ENCODE measurements at places on chromosomes 5 and 9.

DNA sequence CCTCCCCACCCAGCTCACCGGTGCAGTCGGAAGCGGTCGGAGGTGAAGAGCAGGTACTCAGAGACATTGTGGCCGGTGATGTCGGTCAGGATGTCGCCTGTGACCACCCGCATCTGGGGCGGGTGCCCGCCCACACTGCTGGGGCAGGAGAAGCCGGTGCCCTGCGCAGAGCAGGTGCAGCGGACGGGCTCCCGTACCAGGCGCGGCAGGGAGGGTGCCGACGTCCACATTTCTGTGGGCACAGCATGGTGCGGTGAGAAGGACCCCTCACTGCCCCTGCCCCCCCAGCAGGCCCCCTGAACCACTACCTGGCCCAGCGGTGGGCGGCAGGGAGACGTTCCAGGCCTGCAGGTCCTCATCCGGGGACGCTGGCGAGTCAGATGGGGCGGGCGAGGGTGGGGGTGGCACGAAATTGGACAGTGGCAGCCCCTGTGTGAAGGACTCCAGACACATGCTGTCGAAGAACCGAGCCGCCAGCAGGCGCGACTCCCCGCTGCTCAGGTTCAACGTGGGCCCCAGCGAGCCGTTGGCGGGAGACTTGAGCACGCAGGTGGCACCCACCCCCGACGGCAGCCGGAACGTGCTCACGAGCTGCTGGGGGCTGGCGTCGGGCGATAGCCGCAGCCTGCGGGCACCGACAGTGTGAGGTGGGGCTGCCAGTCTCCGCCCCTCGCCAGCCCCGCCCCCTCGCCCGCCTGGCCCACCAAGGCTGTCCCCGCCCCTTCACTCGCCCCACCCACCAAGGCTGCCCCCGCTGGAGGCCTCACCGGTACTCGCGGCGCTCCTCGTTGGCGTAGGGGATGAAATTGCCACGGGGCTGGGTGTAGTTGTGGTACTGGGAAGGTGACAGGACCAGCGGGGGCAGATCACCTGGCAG lies 15.1 kb downstream of the ABCA2 start:
- no peak for DNase-seq

DNA sequence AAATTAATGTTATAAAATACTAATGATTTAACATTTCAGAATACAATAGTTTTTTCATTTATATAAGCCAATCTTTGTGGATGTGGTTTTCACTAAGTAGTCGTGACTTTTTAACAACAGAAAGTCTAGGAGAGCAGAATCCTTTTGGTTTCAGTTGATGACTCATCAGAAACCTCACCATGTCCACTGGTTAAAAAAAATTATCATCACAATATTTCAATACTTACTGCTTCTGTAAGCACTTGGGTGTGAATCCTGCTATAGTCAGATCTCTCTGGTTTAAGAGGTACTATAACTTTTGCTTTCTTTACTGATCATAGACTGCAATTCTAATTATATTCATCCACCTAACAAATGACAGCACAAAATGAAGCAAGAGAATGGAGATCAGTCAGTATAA lies 77.2 kb downstream of the MRPS30 start:
- DNase-seq = no peak

DNA sequence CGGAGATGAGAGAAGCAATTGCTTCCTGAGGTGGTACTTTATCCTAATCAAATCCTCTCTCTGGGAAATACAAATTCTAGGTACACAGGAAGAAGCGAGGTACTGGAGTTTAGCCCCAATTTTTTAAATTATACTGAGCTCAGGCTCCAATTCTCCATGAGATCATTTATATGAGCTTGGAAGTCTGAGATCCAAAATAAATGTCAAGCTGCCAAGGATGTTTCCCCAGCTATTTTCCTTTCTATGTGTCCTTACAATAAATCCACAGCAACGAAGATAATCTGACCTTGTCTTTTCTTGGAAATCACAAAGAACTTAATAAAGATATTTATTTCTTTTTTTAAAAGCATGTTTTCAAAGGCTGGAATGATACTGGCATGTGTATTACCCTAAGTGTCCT lies 597.3 kb downstream of the GABRG2 start:
- no peak for DNase-seq

DNA sequence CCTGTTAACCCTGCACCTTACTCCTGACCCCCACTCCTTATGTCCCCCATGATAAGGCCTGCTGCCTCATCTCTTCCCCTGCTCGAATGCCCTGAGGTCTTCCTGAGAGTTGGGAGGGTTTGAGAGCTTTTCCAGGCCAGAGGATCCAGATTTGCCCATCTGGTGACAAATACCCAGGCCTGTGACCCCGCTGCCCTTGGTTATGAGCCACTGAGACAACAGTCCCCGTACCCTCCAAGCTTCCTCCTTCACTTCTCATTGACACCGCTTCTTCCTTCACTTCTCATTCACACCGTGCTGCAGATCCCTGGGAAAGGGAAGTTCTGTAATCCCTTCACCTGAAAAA lies 593 bp downstream of the GM2A start:
- DNase-seq = no peak

DNA sequence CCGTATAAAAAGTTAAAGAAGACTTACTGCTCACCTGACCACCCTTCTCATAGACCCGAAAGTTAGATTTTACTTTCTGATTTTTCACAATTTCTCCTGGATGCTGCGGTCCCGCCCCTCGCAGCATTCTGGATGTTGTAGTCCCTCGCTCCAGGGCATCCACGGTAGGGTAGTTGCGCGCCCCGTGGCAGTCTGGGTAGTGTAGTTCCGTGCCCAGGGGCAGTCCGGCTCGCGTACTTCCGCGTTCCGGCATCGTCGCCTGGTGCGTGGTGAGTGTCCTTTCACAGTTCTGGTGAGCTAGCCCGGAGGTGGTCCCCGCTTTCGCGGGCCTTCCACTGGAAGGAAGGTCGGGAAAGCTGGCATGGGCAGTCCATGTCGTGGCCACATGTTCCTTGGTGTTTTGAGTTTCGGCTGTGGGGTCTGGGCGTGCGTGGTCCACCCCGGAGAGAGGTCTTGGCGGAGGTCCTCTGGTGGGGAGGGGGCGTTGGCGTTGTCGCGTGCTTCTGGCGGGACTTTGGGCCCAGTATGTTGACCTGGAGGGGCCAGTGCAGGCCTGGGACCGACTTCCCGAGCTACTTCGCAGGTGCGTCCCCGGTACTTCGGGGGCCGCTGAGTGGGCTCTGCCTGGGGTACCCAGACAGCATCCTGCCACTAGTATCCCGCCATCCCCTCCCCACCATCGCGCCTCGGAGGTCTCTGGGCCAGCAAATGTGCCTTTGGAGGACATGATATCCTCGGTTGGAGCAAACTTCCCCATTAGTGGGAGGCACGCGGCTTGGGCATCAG lies at the start of gene ZNF169:
ZNF169 (plus strand) TSS at position 222 of the 786 bp plus-strand sequence. CDS start 19,515 bp downstream, outside the sequence.
- DNase-seq = peak; percentile 78

DNA sequence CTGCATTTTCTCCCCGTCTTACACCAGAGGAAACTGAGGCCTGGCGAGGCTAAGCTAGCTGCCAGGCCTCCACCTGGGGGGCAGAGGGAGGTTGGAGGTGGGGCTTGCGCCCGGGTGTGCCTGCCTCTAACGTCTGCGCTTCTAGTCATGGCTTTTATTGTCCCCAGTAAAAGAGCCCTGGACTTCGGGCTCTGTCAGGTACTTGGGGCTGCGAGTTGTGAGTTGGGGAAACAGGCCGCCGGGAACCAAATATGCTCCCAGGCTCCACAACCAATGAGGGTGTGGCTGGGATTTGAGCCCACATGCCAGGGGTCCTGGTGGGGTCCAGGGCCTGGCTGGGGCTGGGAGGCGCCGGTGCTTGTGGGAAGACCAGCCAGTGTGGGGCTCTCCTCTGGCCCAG lies 57.4 kb upstream of the NOTCH1 start:
- no peak for DNase-seq

- DNase-seq = peak; percentile 13
Observed at GRCh38 chr5:43312699-43313034, 545 bp downstream of the HMGCS1 start.

GRCh38 chr9:107905308-107906020 lies 415.9 kb upstream of the KLF4 start:
- no peak for DNase-seq

DNA sequence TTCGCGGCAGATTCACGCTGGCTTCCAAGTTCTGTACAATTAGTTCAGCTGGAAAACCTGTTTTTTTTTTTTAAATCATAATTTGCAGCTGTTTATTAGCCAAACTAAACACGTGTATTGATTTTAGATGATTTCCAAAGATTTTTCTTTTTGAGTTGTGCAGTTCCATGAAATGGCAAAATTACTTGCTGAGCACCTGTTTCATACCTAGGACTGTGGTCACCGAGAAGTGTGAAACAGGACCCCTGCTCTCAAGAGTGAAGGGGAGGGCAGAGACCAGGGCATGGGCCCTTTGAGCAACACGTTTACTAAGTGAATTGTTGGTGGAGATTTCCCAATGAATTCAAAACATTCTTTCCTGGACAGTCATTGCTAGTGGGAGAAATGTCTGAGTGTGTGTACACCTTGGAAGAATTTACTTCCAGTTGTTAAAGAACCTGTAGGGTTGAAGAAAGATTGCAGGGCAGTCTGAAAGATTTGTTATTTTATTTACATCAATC lies 688 bp downstream of the SNX24 start:
- DNase-seq = peak; percentile 44

DNA sequence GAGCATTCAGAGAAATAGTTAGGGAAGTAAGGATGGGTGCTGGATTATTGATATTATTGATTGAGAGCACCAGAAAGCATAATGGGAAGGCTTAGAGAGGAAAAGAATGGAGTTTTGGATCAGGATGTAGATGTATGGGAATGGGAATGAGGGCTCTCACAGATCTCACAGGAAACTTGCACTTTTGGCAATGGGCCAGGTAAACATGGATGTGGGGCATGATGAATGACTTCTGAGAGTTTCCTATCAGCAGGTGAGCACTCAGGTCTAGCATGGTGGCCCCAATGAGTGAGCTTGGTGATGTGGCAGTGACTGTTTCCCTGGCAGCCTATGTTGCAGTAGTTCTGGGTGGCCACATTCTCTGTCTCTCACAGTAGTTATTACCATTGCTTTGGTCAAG lies 283.8 kb downstream of the FBXL7 start:
- no peak for DNase-seq

- DNase-seq = no peak
Observed at GRCh38 chr5:41754857-41755256, 115.4 kb downstream of the OXCT1 start.

- no peak for DNase-seq
Observed at GRCh38 chr9:77647267-77648233, 572 bp downstream of the GNA14 start.

DNA sequence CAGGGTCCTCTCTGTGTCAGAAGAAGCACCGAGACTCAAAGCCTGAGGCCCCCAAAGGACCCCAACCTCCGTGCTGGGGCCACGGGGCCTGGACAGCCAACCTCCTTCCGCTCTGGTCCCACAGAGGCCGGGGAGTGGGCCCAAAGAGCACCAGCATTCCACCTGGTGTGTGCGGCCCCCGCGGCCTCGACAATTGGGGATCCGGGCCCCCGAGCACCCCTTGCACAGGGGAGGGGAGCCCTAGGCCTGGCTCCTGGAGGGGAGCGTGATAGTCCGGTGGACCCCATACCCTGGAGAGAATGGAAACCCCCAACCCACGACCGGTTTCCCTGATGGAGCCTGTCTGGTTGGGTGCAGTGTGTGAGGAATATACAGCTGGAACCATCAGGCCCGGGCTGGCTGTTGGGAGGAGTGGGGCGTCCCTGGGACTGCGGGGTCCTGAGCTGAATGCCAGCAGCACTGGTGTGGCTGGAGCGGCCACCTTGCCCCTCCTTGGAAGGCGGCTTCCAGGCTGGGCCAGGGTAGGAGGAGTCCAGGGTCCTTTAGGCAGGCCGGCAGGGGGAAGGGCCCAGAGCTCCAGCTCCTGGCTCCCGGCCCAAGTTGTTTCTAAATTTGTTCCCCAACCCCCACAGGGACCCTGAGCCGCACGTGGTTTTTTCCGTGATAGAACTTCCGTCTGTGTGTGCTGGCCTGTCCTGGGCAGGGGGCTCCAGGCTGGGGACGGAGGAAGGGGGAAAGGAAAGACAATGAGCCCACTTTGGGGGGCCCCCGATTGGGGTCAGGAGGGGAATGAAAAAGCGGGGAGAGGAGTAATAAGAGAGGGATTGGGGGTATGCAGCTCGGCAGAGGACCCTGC lies 825 bp upstream of the TOR4A start:
- no peak for DNase-seq

GRCh38 chr5:126274076-126274762 lies 149.0 kb upstream of the GRAMD2B start:
- no peak for DNase-seq

GRCh38 chr9:89541798-89542197 lies 43.9 kb upstream of the SEMA4D start:
- DNase-seq = no peak

GRCh38 chr5:134122530-134122929 lies 8.0 kb downstream of the TCF7 start:
- no peak for DNase-seq

DNA sequence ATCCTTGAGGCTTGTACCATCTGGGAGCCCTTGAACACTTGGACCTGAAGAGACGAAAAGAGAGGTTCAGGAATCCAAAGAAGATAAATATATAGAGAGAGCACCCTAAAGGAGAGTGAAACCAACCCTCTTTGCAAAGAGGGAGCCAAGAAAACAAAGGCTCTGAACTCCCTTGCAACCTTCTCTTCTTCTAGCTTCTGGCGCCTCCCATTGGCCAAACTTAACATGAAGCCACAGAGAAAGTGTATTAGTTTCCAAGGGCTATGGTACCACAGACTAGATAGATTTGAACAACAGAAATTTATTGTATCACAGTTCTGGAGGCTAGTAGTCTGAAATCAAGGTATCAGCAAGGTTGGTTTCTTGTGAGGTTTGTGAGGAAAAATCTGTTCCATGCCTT lies 175.1 kb downstream of the HCN1 start:
- DNase-seq = no peak

DNA sequence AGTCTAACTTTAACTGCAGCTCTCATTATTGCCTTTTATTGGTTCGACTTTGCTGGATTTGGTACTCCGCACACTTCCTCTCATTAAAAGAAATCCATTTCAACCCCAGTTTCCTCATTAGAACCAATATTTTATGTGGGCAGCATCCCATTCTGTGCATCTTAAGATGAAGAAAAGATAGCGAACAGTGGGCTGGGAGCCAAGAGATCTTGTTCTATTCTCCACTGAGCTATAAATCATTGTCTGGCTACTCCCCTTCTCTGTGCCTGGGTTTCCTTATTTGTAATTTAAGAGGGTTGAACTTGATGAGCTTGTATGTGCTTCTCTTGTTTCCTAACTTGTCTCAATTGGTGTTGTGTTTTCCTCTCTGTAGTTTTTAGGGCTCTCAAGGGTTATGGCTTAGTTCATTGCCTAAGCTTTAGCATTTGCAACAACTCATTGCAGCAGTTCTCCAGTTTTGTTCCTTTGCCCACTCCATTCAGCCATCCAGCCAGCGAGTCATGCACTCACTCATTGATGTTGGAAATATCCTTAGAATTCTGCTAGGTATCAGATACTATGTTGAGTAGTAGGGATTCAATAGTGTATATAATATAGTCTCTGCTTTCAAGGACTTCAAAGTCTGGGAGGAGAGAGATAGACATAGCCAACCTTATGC lies 273.3 kb upstream of the TNC start:
- DNase-seq = no peak

All from 8988T (cell line).